Activated T-cell treated with anti-CD3 and anti-CD28 coated beads, Interleukin-2, amount 50 U/mL, for 24 hours (primary cell): ENCODE measurements at places on chromosomes 5 and 9.

GRCh38 chr5:89989776-89990175 lies 419.8 kb downstream of the CETN3 start:
- DNase-seq, result no peak

- no peak for DNase-seq
These were observed 71.0 kb upstream of the TARS1 start for GRCh38 chr5:33369485-33370465.

GRCh38 chr9:129312251-129313122 lies 134.4 kb upstream of the IER5L start:
- DNase-seq, result peak; percentile 26

GRCh38 chr5:89946508-89946907 lies 463.0 kb downstream of the CETN3 start:
- no peak for DNase-seq

DNA sequence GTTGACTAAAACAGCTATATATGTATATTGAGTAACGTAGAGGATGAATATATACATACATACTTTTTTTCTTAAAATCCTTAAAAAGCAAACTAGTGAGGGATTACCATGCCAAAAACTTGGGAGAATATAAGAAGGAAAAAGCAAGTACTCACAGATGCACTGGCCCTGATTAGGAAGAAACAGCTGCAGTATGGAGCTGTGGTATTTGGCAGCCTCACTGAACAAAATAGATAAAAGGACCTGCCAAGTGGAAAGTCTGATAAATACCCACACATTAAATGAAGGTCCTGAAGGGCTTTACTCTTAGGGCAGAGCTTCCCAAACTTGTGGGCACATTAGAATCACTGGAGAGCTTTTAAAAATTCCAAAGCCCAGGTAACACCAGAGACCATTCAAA lies 80.6 kb downstream of the FEM1C start:
- DNase-seq, result no peak

DNA sequence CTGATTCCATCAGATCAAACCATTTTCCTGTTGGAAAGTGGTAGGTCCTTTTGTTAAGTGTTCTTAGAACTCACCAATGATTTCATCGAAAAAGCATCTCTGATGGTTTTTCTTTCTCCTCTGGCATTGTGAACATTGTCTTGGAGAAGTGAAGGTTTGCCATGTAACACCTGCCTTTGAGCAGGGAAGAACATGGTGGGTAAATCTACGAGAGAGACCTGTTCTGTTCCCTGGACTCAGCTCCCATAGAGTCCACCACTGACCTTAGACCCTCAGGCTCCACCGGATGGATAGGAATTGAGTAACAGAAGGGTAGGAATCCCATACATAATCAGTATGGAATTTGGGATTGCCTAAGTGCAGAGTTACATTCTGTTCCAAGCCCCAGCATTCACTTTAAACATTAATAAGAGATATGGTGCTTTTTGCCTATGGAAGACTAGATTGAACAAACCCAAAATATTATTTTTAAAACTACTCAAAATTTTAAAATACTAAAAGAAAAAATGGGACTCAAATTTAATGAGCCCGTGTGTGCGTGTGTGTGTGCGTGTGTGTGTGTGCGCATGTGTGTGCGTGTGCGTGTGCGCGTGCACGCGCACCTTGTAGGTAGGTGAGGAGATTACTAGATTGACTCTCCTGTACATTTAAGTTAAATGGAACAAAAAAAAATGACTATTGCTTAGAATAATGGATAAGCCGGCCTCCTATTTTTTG lies 92.0 kb downstream of the C9orf152 start:
- DNase-seq, result no peak

- DNase-seq, result no peak
These were observed 16.3 kb downstream of the LRSAM1 start for GRCh38 chr9:127467621-127468020.

DNA sequence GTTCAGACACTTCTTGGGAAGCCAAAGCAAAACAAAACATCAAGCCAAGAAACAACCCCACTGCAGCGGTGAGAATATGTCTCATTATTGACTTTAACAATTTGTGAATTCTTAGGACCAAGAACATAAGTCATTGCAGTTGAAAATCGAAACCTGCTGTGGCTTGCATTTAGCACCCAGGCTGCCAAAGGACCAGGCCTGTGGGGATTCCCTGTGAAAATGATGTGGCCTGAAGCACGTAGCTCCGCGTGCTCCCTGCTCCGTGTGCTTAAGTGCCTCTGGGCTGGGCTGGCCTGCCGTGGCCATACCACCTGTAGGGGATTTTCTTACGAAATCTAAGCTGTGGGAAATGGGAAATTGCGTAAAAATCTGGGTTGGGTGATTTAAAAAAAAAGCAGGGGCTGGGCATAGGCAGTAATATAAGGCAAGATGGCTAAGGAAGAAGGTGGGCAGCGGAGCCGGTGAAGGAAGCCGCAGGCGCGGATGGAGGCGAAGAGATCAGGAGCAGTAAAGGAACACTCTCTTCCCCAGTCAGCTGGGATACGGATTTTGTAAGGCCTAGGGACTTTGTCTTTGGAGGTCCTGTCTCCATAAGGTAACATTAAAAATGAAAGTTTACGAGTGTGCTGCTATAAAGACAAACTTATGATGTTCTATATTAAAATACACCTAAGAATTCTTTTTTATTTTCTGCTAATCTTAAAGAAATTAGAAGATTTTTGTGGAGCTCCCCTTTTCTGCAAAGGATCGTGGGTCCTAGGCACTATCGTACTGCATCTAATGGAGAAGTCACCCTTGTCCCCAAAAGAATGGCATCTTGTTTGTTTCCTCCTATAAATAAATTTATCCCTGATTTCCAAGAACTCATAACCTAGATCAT lies 189.6 kb upstream of the SEMA6A start:
- DNase-seq, result no peak
